ENCODE measurements at places on chromosomes 3 and 15.

DNA sequence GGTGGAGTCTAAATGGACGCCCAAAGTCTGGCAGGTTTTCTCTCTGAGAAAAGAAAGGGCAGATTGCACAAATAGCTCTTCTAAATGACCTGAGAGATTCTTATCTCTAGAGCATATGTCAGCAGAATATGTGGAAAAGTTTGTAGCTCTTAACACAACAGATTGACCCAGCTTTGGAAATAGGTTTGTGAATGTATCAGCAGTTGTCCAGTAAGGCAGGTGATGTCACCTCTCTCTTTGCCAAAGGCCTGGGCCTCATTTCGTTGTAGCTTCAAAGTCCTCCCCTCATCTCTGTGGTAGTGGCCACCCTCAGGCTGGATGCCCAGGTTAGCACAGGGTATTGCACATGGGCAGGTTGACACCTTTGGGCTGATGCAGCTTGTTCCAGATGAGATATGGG is 36.0 kb downstream of the PDIA5 start:
- DNase-seq: no peak

- DNase-seq: peak; percentile 16
These were observed 119.1 kb upstream of the TMC3 start for GRCh38 chr15:81492969-81493645.

- no peak for DNase-seq
These were observed 657.2 kb downstream of the FHIT start for GRCh38 chr3:60594025-60594424.

GRCh38 chr15:41336549-41336948 is 3.9 kb downstream of the NUSAP1 start:
- no peak for DNase-seq

GRCh38 chr15:64344651-64345294 is 11.2 kb downstream of the CSNK1G1 start:
- DNase-seq: no peak

- no peak for DNase-seq
These were observed 4.8 kb downstream of the TNFAIP8L3 start for GRCh38 chr15:51089699-51090453.

- no peak for DNase-seq
These were observed 2.2 kb downstream of the SCAANT1 start for GRCh38 chr3:63910001-63910400.

DNA sequence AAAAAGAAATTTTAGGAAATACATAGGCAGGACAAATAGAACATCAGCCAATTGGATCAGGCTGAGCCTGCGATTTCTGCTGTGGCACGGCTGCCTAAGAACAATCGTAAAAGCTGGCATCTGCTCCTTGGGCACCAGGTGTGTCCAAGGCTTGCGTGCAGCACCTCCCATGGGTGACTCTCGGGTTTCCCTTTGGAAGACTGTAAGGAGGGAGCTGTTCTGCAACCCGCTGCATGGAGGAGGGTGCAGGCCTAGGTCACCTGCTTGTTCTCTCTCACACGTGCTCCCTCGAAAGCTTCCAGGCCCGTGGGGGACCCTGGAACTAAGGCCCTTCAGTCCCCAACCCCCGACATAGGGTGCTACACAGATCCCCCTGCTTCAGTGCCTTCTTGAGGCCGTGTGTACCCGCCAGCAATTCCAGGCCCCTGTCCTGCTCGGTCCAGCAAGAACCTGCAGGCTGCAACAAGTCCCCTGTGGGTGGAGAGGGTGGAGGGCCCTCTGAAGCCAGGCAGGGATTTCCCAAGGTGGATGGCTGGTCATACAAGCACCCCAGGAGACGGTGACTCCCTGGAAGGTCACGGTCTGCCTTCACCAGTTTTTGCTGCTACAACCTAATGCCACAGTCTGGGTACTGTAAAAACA is 3.4 kb downstream of the GP9 start:
- DNase-seq: no peak

- DNase-seq: no peak
These were observed 50.8 kb downstream of the CPN2 start for GRCh38 chr3:194300382-194300758.

DNA sequence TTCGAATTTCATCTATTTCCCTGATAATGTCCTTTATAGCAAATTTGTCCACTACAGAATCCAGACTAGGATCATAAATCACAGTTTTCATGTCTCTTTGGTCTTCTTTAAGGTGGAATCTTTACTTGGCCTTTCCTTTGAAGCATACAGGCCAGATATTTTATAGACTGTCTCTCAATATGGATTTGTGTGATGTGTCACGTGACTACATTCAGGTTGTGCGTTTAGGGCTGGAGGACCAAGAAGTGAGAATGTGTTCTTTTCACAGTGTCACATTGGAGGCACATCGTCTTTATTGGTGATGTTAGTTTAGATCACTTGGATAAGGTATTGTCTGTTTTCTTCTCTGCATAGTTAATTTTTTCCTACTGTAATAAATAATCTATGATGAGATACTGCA is 232.9 kb downstream of the MEIS2 start:
- DNase-seq: no peak

DNA sequence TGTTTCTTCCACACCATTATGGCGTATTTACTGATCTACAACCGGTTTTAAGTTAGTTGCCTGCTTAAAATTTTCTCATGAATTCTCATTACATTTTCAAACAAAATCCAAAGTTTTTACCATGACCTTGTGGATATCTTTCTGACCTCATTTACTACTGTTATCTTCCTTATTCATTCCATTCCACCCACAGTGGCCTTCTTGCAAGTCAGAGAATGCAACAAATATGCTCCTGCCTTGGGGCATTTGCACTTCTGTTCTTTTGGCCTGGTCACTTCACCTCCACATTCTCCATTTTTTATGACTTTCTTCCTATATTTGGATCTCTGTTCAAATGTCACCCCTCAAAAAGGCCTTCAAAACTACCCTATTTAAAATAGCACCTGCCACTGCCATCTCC is 8.8 kb upstream of the SLC15A2 start:
- DNase-seq: no peak

- peak; percentile 31 for DNase-seq
These were observed 318.6 kb upstream of the LRRFIP2 start for GRCh38 chr3:37492977-37493471.

- DNase-seq: no peak
These were observed 62.9 kb downstream of the ADCY5 start for GRCh38 chr3:123385981-123386380.

GRCh38 chr15:56965231-56966013 is 47.0 kb downstream of the TCF12 start:
- no peak for DNase-seq

GRCh38 chr3:129034642-129035041 is 25.9 kb upstream of the GP9 start:
- no peak for DNase-seq

- DNase-seq: no peak
These were observed 26.4 kb upstream of the SLC30A4 start for GRCh38 chr15:45548753-45549520.

- DNase-seq: no peak
These were observed 125.9 kb downstream of the LRTM1 start for GRCh38 chr3:54801977-54802376.

DNA sequence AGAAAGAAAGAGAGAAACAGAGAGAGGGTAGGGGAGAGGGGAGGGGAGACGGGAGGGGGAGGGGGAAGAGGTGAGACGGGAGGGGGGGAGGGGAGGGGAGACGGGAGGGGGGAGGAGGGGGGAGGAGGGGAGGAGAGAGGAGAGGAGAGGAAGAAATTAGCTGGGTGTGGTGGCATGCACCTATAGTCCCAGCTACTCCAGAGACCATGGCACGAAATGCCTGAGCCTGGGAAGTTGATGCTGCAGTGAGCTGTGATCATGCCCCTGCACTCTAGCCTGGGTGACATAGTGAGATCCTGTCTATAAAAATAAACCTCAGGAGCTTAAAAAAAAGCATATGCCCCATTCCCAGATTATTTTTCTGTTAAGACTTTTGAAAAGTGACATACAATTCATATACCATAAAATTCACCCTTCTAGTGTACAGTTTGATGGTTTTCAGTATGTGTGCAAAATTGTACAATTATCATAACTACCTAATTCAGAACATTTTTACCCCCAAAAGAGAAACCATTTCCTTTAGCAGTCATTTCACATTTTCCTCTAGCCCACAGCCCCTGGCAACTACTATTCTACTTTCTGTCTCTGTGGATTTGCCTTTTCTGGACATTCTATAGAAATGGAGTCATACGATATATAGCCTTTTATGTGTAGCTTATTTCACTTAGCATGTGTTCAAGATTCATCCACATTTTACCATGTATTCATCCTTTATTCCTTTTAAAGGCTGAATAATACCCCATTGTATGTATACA is 699.6 kb downstream of the FHIT start:
- no peak for DNase-seq

GRCh38 chr3:7854266-7854665 is 647.4 kb upstream of the LMCD1 start:
- no peak for DNase-seq

- DNase-seq: no peak
These were observed 38.0 kb downstream of the ACAN start for GRCh38 chr15:88841236-88841635.

DNA sequence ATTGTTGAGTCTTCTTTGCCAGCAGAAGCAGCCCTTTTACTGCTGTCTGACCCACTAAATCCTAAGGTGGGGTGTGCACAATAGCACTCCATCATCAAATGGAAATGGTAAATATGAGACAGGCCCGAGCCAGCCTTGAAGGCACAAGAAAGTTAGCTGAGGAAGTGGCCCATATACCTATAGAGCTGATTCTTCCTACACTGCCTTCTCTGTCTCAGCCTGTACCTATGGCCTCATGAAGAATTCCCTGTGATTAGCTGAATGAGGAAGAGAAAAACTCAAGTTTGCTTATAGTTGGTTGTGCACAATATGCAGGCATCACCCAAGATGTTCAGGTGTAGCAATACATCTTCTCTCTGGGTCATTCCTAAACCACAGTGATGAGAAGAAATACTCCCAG is 31.7 kb upstream of the XCR1 start:
- DNase-seq: no peak
